ENCODE measurements at places on chromosomes 3 and 15.

GRCh38 chr3:125715651-125716050 is 120.4 kb upstream of the OSBPL11 start:
- no peak for DNase-seq

- no peak for DNase-seq
These were observed 45.1 kb upstream of the RSL24D1 start for GRCh38 chr15:55241891-55242290.

- DNase-seq, result no peak
These were observed 66.2 kb upstream of the CORO2B start for GRCh38 chr15:68512598-68512997.

- no peak for DNase-seq
These were observed 1.6 kb downstream of the IL12A start for GRCh38 chr3:159989973-159990846.

GRCh38 chr15:96264351-96264798 is 66.1 kb upstream of the NR2F2 start:
- no peak for DNase-seq

- no peak for DNase-seq
These were observed 514.4 kb upstream of the PROK2 start for GRCh38 chr3:72299321-72299802.

DNA sequence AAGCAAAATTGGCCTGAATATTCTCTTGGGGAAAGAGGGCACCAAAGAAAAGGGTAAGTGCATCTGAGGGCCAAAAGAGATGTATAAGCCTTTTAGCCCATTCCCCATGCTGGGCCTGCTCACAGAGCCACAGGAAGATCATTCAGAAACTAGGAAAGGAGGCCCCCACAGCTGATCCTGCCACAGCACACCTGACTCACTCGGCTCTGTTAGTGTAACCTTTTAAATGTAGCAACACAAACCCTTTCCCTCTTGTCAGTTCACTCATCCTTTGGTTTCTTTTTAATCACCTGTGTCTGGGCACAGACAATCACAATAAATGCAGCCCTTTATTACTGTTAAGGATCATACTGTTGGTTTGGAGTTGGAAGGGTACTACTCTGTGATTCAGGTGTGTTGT is 69.9 kb downstream of the PDCD6IP start:
- DNase-seq, result no peak

DNA sequence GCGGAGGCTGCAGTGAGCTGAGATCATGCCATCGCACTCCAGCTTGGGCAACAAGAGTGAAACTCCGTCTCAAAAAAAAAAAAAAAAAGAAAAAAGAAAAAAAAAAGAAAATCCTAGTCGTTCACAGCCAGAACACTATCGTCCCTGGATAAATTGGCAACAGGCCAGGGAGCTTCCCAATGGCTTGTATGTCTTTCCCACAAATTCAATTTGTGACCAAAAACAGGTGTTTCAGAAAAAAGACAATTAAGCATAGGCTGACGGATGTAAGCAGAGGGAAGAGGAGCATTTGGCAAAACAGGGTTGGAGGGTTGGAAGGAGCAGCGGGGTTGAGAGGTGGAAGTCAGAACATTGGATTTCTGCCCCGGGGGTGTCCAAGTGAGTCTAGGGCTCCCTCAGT is 8.5 kb downstream of the EPB42 start:
- DNase-seq, result no peak

DNA sequence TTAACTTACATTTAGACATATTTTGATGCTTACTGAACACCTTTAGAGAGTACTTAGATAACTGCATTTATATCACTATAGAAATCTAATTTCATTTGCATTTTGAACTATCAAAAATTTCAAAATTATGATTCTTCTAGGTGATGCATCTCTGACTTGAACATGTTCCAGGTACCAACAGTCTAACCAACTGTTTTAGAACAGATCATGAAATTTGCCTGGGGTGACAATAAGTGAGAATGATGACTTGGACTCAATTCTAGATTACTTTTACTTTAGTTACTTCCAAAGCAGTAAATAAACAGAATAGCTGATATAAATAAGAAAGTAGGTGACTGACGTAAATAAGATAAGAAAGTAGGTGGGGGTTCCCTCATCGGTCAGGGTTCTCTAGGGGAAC is 307.8 kb downstream of the BCHE start:
- no peak for DNase-seq

DNA sequence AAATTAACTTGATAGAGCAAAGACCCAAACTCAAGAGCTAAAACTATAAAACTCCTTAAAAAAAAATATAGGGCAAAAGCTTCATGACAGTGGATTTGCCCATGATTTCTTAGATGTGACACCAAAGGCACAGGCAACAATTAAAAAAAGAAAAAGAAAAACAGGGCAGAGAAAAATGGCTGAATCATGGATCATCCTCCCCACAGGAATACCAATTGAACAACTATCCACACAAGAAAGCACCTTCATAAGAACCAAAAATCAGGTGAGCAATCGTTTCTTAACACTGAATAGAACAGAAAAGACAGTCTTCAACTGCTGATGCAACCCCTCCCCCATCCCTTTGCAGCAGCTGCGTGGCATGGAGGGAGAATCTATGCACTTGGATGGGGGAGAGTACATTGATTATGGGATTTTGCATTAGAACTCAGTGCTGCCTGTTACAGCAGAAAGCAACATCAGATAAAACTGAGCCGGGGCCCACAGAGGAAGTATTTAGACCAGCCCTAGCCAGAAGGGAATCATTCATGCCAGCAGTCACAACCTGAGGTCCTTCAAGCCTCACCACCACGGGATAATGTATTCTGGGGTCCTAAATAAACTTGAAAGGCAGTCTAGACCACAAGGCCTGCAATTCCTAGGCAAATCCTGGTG is 15.7 kb downstream of the C3orf33 start:
- DNase-seq, result no peak

DNA sequence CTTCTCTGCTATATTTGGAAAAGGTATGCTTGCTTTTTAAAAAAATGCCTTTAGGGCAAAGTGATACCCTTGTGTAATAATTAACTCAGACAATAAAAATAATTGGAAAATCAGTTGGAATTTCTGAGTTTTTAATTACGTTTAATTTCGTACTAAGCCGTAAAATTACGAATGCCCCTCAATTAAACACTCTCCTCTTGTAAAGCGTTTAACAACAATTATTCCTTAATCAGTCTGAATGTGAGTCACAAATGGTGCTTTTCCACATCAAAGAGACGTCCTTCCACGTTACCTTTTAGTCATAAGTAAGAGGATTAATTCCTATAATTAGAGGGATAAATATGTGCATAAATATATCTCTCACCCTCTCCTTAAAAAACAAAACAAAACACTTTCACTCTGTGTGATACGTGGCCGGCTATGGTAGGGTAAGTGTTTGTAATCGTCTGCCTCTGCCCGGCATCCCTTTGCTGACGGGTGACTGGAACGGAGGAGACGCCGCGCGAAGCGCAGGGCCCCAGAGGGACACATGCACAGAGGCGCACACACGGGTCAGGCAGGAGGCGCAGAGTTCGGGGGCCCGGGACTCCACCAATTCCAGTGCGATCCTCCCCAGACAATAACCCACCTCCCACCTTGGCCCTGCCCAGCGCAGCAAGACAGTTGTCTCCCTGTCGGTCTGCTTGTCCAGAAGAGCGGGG is 9.7 kb upstream of the MEIS2 start:
- no peak for DNase-seq

DNA sequence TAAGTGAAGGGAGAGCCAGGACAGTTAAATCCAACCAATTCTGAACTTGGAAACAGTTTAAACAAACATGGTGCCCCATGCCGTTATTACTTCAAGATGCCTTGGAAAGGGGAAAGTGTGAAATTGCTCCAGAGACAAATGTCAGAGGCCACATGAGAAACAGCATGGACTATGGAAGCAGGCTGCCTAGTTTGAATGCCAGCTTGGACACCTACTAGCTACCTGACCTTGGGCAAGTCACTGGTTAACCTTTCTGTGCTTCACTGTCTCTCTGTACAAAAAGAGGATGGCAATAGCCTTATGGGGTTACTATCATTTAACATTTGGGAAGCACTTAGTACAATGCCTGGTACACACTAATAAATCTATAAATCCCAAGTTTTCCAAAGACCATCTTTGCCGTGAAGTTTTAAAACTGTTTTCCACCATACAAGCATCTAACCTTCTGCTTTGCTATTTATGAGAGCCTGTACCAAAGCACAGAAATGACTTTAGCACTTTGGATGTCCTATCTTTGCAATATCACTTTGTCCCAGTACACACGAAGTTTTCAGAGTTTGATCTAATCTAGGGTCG is 8.3 kb upstream of the TOPBP1 start:
- DNase-seq, result no peak

GRCh38 chr3:105775368-105775767 is 93.4 kb downstream of the CBLB start:
- no peak for DNase-seq

DNA sequence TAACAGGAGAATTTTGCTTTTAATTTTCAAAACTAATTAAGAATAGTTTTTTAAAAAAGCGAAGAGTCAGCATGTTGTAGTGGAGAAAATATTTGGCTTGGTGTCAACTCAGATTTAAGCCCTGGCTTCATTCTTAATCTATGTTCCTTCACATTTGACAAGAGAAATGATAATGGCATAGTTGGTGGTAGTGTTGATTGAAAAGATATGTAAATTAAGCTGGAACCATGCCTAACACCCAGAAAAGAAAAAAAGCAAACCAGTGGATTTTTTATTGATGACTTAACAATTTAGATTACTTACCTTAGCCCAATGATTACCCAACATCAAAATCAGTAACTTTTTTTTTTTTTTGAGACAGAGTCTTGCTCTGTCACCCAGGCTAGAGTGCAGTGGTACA is 27.4 kb downstream of the TCAIM start:
- no peak for DNase-seq

- DNase-seq, result no peak
These were observed 1074.1 kb downstream of the SI start for GRCh38 chr3:164004205-164004604.

GRCh38 chr3:197165890-197166289 is 132.5 kb downstream of the DLG1 start:
- DNase-seq, result no peak

DNA sequence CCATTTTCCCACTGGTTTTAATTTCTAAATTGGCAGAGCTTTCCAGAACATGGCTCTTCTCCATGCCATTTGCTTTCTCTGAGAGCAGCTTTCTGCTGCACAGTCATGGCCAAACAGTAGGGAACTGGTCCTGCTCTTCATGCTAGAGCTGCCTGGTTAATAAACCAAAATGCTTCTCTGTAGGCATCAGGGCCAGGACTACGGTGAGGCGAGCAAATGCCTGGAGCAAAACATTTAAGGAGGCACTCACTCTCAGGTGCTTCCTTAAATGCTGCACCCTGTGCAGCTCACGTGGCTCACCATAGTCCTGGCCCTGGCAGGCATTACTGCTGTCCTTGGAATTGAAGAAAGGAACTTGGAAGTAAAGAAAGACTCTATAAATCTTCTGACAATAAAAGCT is 48.5 kb upstream of the PPP2R3A start:
- DNase-seq, result no peak

Data from GM10248 (cell line).